ENCODE measurements at places on chromosomes 4 and X. TPM values are rescaled to one million over a fixed set of nuclear protein-coding genes. Genes with fewer than 3 reads are reported as not detected.

The NLRP2B gene
- 0.13 TPM for total RNA-seq

The EVC2 gene
- total RNA-seq, result 15.7 TPM

DNA sequence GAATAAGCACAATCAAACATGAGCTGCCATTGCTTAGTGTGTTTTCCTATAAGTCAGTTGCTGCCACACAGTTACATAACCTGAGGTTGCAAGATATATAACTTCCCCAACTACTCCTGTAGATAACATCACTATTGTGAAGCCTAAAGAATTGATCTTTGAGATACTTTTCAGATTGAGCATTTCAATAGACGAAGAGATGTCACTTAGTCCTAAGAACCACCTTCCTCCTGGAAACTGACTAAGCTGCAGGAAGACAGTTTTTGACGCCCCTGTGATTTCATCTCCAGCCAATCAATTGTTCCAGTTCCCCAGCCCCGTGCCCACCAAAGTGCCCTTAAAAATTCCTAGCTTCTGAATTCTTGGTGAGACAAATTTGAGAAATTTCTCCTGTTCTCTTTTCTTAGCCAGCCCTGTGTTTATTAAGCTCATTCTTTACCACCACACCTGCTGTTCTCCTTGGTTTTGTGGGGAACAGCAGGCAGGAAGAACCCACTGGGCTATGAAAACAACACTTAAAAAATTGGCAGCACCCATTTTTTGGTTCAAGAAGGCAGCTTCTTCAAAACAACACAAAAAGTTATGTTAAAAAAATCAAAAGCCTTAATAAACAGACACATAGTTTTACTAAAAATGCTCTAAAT is 317.1 kb upstream of the PABPC4L start:
- peak; percentile 6 for DNase-seq

- DNase-seq, result no peak
Measured at GRCh38 chrX:134764202-134764785, 106.0 kb upstream of the PLAC1 start.

The HMX1 gene
- total RNA-seq, result not detected

The MTNR1A gene
- total RNA-seq, result not detected

GRCh38 chr4:5355846-5356245 is 304.6 kb downstream of the STK32B start:
- DNase-seq, result no peak

- no peak for DNase-seq
Measured at GRCh38 chr4:5650040-5650439, 58.3 kb downstream of the EVC2 start.

DNA sequence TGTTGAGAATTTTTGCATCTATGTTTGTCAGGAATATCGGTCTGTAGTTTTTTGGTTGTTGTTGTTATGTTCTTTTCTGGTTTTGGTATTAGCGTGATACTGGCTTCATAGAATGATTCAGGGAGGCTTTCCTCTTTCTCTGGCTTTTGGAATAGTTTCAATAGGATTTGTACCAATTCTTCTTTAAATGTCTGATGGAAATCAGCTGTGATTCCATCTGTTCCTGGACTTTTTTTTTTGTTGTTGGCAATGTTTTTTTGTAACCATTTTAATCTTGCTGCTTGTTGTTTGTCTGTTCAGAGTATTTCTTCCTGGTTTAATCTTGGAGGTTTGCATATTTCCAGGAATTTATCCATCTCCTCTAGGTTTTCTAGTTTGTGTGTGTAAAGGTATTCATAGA is 81.5 kb upstream of the GK2 start:
- DNase-seq, result no peak

DNA sequence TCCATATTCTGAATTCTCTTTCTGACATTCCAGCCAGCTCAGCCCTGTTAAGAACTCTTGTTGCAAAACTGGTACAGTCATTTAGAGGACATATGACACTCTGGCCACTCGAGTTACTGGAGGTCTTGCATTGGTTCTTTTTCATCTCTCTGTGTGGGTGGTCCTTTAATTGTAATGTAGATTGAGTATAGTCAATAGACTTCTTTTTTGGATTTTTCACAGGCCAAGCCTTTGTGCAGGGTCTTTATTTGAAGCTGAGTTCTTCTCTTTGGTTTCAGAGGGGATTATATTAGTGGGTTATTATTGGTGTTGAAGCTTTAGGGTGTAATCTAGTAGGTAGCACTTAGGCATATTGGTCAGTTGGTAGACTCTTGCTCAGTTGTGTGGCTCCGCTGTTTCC is 118.0 kb upstream of the GIMD1 start:
- DNase-seq, result no peak

DNA sequence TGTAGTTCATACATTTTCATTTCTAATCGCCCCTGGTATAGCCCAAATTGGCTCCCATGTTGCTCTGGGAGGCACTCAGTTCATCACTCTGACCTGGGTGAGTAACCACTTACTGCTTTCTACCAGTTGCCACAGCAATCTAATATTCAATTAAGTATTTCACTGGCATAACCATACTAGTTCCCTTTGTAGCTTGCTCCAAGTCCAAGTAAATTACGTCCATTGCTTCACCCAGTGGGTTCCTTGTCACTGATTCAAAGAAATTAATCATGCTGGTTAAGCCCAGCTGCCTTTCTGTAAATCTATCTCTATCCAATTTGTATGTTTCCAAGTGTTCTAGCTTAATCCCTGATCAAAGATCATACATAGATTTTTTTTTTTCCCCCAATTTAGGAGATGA is 92.0 kb upstream of the CBR4 start:
- DNase-seq, result no peak

- DNase-seq, result no peak
Measured at GRCh38 chr4:3176367-3177229, 72.4 kb upstream of the MSANTD1 start.
